ENCODE measurements at places on chromosomes 7 and 10.

- no peak for DNase-seq
Observed at GRCh38 chr7:4279216-4279615, 402.9 kb upstream of the FOXK1 start.

- DNase-seq: no peak
Observed at GRCh38 chr10:122560279-122560804, at the start of gene DMBT1. DMBT1 (plus strand) TSS chr10:122560754; CDS start chr10:122560771, 17 bp downstream.

- no peak for DNase-seq
Observed at GRCh38 chr7:1810521-1810920, 140.4 kb downstream of the ELFN1 start.

GRCh38 chr10:65864036-65864435 is 1061.8 kb upstream of the LRRTM3 start:
- no peak for DNase-seq

- DNase-seq: no peak
Observed at GRCh38 chr10:33635967-33636515, 301.6 kb upstream of the NRP1 start.

- DNase-seq: no peak
Observed at GRCh38 chr10:65500716-65501115, 1425.1 kb upstream of the LRRTM3 start.

- peak; percentile 83 for DNase-seq
Observed at GRCh38 chr7:98137826-98138151, 31.1 kb downstream of the LMTK2 start.

- peak; percentile 65 for DNase-seq
Observed at GRCh38 chr10:97016728-97017473, 168.9 kb downstream of the SLIT1 start.

DNA sequence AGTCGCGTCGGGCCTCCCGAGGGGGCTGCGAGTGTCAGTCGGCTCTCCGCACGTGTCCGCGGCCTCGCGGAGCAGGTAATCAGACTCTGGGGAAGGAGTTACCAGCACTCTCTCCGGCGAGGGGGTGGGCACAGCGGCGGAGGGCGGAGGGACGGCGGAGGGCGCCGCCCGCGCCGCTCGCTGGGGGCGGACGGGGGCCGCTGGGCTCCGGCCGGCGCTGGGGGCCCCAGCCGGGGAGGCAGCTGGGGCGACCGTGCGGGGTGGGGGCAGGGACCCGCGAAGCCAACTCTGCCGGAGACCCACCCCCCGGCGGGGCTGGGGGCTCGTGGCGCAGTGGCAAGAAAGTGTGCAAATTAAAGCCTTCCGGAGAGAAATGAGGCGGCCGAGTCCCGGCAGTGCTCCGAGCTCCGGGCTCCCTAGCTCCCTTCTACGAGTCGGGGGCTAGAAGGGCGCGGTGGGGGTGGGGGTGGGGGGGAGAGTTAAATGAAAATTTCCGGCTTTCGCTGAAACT is at the start of gene CDK6:
Gene CDK6, minus strand, starts transcription at position 85 of the 511 bp plus-strand sequence. CDS start 3,250 bp downstream, outside the sequence.
- DNase-seq: no peak

DNA sequence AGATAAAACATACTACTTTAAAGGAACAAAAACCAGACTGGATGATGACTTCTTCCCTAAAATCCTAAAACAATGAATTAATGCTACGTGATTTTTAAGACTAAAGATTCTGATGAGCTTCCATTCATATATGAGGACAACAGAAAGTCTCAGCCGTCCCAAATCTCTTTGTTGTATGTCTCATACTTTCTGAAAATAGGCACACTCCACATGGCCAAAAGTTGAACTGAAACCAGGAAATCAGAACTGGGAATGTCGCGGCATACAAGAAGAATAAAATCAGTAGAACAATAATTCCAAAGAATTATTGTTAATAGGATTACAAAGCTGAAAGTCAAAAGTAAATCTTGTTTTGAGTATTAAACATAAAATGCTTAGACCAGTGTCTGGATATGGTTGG is 195.4 kb upstream of the GHITM start:
- no peak for DNase-seq

- DNase-seq: no peak
Observed at GRCh38 chr10:104925232-104925851, 284.3 kb downstream of the SORCS3 start.

GRCh38 chr7:111827863-111828504 is 265.7 kb upstream of the IMMP2L start:
- no peak for DNase-seq

- no peak for DNase-seq
Observed at GRCh38 chr7:117043108-117043825, 90.0 kb downstream of the ST7 start.
